ENCODE measurements at places on chromosomes 1 and 21.

DNA sequence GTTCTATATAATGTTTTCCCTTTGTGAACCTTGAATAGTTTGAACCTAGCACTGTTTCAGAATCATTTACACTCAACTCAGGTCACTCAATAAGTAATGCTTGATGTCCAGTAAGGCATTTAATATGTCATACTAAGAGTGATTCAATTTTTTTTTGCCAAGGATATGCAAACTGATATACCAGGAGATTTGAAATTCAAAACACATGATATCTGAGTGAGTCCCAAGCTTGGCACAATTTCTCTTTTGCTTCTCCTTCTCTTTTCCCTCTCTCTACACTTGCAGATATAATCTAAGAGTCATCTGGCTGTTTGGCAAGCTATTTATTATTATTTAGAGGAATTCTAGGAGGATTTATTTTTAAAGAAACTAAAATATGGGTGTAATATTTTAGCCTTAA is 61.6 kb upstream of the SPAG17 start:
- no peak for DNase-seq

- DNase-seq = no peak
These were observed 61.1 kb downstream of the FOXO6 start for GRCh38 chr1:41422306-41422705.

DNA sequence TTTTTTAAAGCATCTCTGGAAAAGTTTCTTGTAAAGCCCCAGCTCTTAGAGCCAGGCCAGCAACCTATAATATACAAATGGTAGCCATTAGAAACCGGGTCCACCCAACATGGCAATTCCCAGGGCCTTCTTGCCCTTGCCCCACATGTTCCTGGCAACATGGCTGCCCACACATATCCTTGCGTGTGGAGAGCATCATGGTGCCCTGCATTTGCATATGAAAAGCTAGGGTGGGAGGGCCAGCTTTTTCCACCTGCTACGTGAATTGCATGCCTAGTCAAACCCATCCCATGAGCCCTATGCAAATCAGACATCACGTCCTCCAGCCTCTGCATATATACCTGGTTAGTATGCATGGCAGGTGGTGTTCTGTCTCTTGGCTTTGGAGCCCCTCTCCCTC is 88.2 kb downstream of the RABGAP1L start:
- DNase-seq = no peak

- no peak for DNase-seq
These were observed 63.7 kb upstream of the ANGPTL1 start for GRCh38 chr1:178934546-178934945.

GRCh38 chr1:224333939-224334786 is 4.2 kb upstream of the NVL start:
- DNase-seq = no peak

DNA sequence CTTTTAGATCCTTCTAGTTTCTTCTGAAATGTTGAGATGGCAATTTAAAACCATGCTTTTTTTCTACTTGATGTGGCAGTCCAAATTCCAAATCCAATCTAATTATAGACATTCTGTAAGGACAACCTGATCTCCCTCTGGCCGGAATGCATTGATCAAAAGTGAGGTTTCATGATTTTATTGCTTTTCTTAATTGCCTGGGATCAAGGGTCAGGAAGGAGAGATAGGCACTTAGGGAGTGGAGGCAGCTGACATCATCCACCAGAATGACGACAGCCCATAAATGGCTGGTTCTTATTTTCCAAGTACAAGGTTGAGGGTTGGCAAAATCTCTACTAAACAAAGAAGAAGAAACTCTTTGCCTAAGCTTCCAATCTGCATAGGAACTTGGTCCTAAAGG is 46.4 kb upstream of the SCCPDH start:
- DNase-seq = no peak

DNA sequence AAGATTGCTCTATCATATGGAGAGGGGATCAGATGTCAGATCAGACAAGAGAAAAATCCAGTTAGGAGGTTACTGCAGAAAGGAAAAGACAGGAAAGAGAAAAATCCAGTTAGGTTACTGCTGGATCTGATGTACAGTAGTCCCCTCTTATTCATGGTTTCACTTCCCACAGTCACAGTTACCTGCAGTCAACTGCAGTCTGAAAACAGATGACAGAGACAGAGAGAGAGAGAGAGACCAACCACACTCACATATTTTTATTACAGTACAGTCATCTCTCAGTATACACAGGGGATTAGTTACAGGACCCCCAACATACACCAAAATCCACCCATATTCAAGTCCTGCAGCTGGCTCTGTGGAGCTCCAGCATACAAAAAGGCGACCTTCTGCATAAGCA is 29.3 kb downstream of the NUP133 start:
- DNase-seq = no peak

DNA sequence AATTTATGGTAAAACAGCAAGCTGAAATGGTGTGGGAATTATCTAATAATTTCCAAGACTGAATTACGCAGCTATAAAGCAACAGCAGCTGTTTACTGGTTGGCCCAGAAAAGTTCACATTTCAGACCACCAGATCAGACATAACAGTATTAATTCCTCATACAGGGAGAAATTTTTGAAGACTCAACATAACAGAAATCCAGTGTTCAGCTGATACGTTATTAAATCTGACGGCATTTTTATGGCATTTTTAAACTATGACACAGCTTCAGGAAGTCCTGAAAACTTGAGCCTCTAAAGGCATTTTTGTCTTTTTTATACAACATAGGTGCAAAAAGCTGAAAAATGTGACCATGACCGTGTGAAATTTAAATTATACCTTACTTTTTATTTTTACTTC is 91.2 kb downstream of the APP start:
- DNase-seq = no peak

- DNase-seq = no peak
These were observed 70.1 kb upstream of the ESRRG start for GRCh38 chr1:216793303-216793702.

- DNase-seq = no peak
These were observed 205.2 kb downstream of the HS2ST1 start for GRCh38 chr1:87119541-87120140.

DNA sequence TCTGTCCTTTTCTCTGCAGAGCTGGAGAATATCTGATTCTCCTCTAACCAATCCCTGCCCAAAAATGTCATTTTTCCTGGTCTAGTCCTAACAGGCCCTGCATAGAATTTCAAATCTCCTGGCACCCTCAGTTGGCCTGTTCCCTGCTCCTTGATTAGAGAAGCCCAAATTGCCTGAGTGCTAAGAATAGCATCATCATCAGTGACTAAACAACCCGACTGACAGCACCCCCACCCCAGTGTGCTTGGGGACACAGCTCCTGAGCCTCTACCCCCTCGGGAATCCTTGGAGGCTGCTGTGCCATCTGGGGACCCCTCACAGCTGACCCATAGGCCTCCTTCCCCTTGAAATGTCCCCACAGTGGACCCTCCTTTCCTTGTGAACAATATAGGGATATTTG is 94.4 kb downstream of the DDX20 start:
- DNase-seq = no peak

Measured in type B pancreatic cell (in vitro differentiated cells).